ENCODE measurements at places on chromosomes 3 and 15.
A peak's percentile ranks its signal among the peaks of the same experiment; 100 is the strongest.

GRCh38 chr15:62105266-62105665 is 38.5 kb downstream of the C2CD4A start:
- DNase-seq = no peak

- DNase-seq = no peak
Measured at GRCh38 chr3:190995156-190995555, 132.7 kb upstream of the GMNC start.

DNA sequence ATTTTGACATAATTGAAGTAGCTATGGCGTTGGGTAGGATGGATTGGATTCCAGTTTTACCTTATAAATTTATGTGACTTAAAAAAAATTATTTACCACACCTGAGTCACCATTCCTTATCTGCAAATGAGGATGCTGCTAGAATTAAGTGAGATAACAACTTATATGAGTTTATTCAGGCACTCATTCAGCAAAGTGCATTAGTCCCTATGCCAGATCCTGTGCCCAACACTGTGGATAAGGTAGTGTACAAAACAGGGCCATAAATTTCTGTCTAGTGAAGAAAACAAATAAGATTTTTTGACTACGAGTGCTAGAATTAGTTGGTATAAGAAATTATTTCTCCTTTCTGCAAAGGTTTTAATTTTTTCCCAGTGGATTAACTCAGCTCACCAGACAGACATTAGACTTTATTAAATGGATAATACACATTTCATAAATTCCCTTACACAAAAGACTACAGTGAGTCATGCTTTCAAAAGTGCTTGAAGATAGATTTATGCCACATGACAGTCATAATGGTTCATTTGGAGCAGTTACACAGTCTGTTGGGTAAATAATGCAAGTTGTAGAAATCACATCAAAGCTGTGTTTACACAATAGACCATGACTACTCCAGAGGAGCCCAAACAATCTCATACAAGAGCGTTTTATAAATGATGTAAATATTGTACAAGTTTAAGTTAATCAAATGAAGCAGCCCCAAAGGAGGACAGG is 129.9 kb upstream of the TGFBR2 start:
- no peak for DNase-seq

DNA sequence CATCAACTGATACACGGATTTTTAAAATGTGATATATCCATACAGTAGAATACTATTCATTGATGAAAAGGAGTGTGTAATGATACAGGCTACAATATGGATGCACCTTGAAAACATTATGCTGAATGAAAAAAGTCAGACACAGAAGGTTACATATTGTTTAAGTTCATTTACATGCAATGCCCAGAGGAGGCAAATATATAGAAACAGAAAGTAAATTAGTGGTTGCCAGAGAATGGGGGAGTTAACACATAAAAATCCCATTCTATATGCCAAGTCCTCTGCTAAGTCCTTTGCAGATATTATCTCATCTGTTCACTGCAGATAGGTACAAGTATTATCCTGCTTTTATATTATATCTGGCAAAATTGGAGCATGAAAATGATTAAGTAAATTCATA is 22.1 kb upstream of the CDIN1 start:
- DNase-seq = no peak

DNA sequence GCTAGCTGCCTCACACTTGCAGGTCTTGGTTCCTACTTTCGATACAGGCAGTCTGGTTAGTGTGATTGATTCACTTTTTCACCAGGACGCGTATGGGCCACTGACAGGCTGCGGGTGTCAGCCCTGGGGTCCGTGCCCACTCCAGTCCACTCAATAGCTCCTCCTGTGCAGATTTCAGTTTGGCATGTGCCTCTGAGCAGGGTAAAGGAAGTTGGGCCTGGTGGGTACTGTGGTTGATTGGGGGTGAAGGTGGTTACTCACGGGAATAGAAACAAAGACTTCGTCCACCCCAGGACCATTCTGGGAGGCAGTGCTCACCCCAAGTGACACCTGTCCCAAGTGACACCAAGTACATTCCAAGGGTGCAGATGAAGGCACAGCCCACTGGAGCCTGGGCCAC is 62.3 kb downstream of the EPHB1 start:
- no peak for DNase-seq

DNA sequence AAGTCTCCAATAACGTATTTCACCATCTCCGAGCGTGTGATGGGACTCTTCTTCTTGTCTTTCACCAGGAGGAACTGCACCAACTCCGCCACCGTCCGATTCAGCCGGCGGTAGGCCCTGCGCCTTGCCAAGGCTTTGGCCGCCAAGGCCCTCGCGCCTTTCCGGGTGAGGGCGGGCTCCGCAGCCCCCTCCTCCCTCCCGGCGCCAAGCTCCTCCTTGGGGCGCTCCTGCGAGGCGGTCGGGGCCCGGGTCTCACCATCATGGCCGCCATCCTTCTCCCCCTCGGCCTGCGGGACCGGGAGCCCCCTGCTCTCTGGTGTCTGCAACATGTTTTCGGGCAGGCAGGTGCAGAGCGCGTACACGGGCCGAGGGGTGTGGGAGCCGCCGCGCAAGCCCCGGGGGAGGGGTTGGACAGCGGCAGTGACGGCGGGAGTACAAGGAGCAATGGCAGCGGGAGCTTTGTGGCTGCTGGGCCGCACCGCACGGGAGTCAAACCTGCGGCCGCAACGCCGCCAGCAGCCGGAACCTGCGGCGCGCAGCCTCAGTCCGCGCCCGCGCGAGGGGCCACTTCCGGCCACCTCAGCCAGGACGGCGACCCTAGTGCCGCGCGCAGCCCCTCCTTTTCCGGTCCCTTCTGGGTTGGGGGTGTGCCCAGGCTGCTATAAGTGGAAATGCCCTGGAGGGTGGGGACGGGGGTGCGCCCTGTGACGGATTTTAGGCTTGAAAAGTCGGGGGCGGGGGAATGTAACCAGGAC is at the start of gene MAGEF1:
MAGEF1 (minus strand) TSS at position 572 of the 755 bp plus-strand sequence; CDS start at position 329, 243 bp downstream.
- peak; percentile 92 for DNase-seq

GRCh38 chr15:63655683-63656372 is 58.6 kb downstream of the FBXL22 start:
- DNase-seq = no peak

GRCh38 chr3:79517766-79518413 is 249.9 kb downstream of the ROBO1 start:
- DNase-seq = peak; percentile 32

DNA sequence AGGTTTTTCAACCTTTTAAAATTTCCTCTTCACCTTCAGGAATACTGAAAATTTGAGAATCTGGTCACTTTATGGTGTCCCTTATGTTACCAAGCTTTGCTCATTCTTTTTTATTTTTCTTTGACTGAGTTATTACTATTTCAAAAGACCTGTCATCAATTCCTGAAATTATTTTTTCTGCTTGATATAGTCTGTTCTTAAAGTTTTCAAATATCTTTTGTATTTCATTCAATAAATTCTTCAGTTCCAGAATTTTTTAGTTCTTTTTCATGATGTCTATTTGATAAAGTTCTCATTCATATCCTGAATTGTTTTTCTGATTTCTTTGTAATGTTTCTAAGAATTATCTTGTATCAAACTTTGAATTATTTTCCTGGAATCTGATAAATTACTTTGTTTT is 63.9 kb downstream of the UQCC5 start:
- DNase-seq = no peak

DNA sequence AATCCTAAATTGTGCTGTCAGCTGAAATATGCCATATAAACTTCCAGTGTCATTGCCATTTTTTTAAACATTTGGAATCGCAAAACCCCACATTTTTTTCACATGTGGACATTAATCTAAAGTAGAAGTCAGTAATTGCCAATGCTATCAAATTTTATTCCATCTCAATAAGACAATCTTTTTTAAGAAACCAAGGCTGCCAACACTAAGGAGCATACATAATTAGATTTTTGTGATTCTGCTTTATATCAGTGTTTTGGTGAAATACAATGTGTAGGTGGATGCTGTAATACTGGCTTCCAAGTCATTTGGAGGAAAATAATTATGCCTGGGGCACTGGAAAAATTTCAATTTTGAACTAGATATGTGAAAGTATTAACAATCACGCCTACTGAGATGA is 256.7 kb downstream of the ZPLD1 start:
- no peak for DNase-seq

- DNase-seq = no peak
Measured at GRCh38 chr3:107028626-107029025, 348.6 kb upstream of the CCDC54 start.

DNA sequence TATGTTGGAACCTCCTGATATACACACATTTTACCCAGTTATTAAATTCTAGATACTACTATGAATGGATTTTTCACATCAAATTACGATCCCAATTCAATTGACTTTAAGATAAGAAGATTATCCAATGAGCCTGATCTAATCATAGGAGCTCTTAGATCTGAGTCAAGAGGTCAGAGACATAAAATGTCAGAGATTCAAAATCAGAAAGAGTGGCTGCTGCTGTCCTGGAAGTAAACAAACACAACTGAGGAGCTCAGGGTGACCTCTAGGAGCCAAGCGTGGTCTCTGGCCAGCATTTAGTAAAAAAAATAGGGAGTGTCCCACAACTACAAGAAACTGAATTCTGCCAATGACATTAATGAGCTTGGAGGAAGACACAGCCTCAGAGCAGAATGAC is 557.1 kb upstream of the CBLB start:
- DNase-seq = no peak

DNA sequence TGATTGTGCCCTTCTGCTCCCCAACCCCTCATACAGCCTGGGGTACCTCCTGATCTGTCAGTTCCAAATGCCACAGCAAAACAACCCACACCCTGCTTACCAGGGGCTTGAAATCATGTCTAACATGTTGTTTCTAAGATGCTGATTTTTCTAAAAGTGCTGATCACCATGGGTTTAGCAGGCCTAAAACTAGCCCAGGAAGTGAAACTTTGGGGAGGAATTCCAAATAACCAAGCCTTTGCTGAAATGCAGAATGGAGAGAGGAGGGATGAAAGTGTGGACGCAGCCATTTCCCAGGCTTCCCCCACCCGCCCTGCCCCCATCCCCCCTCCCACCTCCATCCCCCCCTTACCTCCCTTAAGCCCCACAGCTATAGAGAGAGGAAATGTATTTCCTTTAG is 2.0 kb upstream of the HRH1 start:
- DNase-seq = no peak

GRCh38 chr15:89785774-89786140 is 9.6 kb downstream of the MESP2 start:
- DNase-seq = no peak

GRCh38 chr3:39065197-39065596 is 13.4 kb downstream of the WDR48 start:
- peak; percentile 51 for DNase-seq

- DNase-seq = no peak
Measured at GRCh38 chr3:99505646-99506269, 132.6 kb upstream of the COL8A1 start.

DNA sequence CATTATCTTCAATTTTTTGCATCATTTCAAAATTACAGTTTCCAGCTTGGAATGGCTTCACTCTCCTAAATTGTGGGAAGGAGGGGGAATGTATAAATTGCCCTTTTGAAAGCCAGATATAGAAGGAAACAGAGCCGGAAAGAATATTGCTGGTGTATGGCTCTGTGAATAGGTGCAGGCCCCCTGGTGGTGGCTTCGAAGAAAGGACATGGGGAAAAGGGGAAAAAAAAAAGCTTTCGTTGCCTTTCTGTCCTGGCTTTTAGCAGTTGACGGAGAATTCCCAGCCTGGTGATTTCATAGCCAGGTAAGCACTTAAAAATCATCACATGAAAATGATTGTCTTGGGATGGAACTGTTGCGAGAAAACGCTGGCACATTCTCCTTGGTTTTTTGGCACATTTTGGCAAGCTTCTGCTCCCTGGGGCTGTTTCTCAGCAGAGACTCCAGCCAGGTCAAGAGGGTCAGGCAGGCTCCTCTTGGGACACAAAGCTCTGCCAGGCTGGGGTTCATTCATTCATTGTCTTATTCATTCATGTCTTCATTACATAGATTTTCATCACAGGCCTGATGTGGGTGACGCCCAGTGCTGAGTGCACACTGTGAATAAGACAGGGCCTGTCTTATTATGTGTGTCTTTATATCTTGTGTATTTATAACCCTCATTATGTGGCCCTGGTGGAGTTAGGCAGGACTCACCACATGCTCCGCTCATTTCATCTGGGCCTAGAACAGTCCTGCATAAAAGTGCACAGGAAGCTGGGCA is 300.0 kb upstream of the TPM1 start:
- DNase-seq = peak; percentile 36

- peak; percentile 67 for DNase-seq
Measured at GRCh38 chr3:85360742-85361387, 402.1 kb downstream of the CADM2 start.

GRCh38 chr3:79653266-79653830 is 114.5 kb downstream of the ROBO1 start:
- no peak for DNase-seq

DNA sequence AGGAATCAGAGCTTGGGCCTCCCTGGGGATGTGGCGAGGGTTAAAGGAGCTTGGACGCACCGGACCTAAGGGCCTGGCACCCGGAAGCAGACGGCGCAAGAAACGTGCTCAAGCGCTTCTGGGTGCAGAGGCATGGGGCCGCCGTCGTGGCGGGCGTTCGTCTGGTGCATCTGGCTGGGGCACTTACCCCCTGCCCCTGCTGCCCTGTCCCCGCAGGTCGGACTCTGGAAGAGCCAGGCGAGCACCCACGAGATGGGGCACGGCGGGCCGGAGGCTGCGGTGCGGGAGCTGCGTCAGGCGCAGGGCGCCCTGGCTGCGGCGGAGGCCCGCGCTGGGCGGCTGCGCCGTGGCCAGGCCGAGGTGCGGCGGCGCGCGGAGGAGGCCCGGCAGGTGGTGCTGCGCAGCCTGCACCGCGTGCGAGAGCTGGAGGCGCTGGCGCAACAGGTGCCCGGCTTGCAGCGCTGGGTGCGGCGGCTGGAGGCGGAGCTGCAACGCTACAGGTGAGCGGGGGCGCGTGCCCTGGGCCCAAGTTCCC is 2.5 kb downstream of the EFCC1 start:
- peak; percentile 54 for DNase-seq

- DNase-seq = no peak
Measured at GRCh38 chr3:99895703-99896441, 78.2 kb downstream of the CMSS1 start.

GRCh38 chr3:156963096-156963495 is 136.9 kb downstream of the LEKR1 start:
- no peak for DNase-seq

DNA sequence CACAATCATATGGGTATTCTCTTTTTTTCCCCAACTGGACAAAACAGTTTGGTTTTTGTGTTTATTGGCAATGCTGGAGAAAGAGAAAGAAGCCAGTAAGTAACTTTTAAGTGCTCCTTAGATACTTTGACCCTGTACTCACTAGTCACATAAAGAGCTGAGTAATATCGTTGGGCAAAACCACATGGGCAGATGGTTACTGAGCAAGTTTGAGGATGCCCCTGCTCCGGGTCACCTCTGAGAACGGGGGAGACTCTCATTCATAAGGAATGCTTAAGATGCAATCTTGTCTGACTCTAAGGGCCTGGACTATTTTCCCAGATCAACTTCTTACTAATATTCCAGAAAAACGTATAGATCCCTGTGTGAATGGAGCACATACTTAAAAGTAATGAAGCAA is 106.4 kb upstream of the SLC2A2 start:
- no peak for DNase-seq

Measured in WTC11 (cell line).